ENCODE measurements at places on chromosomes 1 and 21. TPM values are rescaled to one million over a fixed set of nuclear protein-coding genes. Genes with fewer than 3 reads are reported as not detected.

ILDR2 gene
- 8.5 TPM for total RNA-seq

ZMYM1 gene
- 9.0 TPM for total RNA-seq

SLC2A5 gene
- total RNA-seq: 0.05 TPM

COA7 gene
- total RNA-seq: 19.4 TPM

AMY1C gene
- not detected for total RNA-seq

DMBX1 gene
- 0.05 TPM for total RNA-seq

ASTN1 gene
- not detected for total RNA-seq

GRIK3 gene
- not detected for total RNA-seq

SLAMF1 gene
- total RNA-seq: 63.6 TPM

SPTA1 gene
- not detected for total RNA-seq

ZNF672 gene
- 49.8 TPM for total RNA-seq

TPTE gene
- total RNA-seq: not detected

DISC1 gene
- total RNA-seq: 10.5 TPM

C1QTNF12 gene
- total RNA-seq: 2.9 TPM

S100A9 gene
- not detected for total RNA-seq

SLAMF8 gene
- total RNA-seq: 1.1 TPM

CAPZB gene
- 529 TPM for total RNA-seq

S100B gene
- 0.20 TPM for total RNA-seq

ADORA1 gene
- total RNA-seq: not detected

CLEC20A gene
- not detected for total RNA-seq

CLCA4 gene
- not detected for total RNA-seq

ZNF695 gene
- 0.95 TPM for total RNA-seq

PDPN gene
- not detected for total RNA-seq

TSTD1 gene
- 52.1 TPM for total RNA-seq

FCRL5 gene
- not detected for total RNA-seq

HSD3B2 gene
- total RNA-seq: not detected

MMEL1 gene
- 1.2 TPM for total RNA-seq

PGLYRP4 gene
- total RNA-seq: not detected

OLIG1 gene
- not detected for total RNA-seq

VAMP4 gene
- 16.5 TPM for total RNA-seq

ANKRD35 gene
- total RNA-seq: 0.48 TPM

ZNF648 gene
- not detected for total RNA-seq

DEPDC1 gene
- 24.5 TPM for total RNA-seq

LHX8 gene
- not detected for total RNA-seq

CYP4A11 gene
- total RNA-seq: not detected

IFT25 gene
- 66.9 TPM for total RNA-seq

RNF2 gene
- total RNA-seq: 20.3 TPM

PLCH2 gene
- total RNA-seq: 7.3 TPM

CCDC28B gene
- total RNA-seq: 35.5 TPM

PTPRC gene
- 552 TPM for total RNA-seq

WLS gene
- total RNA-seq: not detected

VWA1 gene
- total RNA-seq: 0.68 TPM

BNIPL gene
- 1.5 TPM for total RNA-seq

NR0B2 gene
- not detected for total RNA-seq

ATXN7L2 gene
- total RNA-seq: 10.5 TPM

SYF2 gene
- 39.1 TPM for total RNA-seq
